ENCODE measurements at places on chromosomes 7 and 10.

GRCh38 chr10:128063736-128064107 lies 62.5 kb downstream of the MKI67 start:
- DNase-seq, result no peak

DNA sequence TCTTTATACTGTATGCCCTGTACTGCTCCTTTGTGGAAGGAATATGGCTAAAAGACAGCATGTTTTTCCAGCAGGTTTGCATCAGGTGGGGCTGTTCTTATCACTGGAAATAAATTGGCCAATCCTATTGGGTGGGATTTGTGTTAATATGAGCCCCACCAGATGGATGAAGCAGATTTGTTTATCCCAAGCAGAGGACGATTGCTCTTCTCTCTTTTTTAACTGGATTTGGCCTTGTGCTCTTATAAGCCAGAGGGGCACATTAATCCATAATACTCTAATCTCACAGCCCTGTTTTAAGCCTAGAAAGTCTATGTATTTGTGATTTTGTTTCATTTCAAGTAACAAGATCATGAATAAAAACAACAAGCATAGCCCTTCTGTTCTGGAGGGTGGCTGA lies 240.1 kb upstream of the ADARB2 start:
- no peak for DNase-seq

DNA sequence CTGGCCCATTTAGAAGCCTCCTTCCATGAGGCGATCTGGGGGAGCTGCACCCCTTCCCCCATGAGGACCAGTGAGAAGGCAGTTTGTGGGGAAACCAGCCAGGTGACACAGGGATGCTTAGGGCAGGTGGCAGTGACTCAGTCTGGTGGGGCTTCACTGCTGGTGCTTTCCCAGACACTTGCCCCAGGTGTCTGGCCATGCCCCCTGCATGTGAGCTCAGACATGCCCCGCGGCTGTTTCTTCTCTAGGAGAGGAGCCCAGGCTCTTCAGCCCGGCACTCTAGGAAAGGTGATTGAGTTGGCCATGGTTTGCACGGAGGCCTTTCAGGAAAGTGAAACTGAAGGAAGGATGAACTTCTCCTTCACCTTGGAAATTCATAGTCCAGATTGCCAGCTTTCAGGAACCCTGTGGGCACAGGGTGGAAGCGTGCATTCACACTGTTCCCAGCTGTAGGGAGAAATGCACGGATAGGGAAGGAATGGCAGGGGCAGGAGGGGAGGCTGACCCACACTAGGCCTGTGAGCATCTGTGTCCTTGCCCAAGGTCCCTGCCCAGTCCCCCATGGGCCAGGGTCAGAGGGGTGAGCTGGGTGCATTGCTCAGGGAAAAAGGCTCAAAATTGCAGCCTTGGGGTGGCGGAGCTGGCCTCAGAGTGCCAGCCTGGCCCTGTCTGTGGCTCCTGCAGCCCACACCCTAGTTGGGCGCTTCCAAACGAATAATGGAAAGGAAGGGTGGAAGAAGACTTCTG lies 359.1 kb downstream of the GLRX3 start:
- no peak for DNase-seq

DNA sequence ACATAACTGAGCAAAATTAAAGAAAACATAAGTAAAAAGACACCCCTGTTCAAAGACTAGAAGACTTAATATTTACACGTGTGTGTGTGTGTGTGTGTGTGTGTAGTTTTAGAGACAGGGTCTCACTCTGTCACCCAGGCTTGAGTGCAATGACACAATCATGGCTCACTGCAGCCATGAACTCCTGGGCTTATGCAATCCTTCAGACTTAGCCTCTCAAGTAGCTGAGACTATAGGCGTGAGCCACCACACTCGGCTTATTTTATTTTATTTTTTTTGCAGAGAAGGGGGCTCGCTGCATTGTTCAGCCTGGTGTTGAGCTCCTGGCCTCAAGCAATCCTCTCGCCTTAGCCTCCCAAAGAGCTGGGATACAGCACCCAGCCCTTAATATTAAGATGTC lies 90.3 kb downstream of the JMJD1C start:
- DNase-seq, result no peak

- no peak for DNase-seq
These were observed 31.7 kb downstream of the SKIDA1 start for GRCh38 chr10:21493784-21494183.

GRCh38 chr7:90461219-90461618 lies 8.2 kb upstream of the PTTG1IP2 start:
- no peak for DNase-seq

GRCh38 chr10:75493464-75493863 lies 62.0 kb downstream of the LRMDA start:
- no peak for DNase-seq

DNA sequence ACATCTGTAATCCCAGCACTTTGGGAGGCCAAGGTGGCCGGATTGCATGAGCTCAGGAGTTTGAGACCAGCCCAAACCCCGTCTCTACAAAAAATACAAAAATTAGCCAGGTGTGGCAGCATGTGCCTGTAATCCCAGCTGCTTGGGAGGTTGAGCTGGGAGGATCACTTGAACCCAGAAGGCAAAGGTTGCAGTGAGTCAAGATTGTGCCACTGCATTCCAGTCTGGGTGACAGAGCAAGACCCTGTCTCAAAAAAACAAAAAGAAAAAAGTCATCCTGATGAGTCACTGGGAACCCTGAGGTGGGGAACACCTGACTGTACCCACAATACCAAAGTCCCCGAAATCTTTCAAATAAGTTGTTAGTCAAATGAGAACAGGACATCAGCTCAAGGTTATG lies 80.0 kb downstream of the NEBL start:
- no peak for DNase-seq

GRCh38 chr10:78747401-78748234 lies 321.1 kb upstream of the ZMIZ1 start:
- DNase-seq, result no peak

GRCh38 chr7:45171946-45172345 lies 14.4 kb downstream of the RAMP3 start:
- DNase-seq, result no peak

- DNase-seq, result no peak
These were observed 97.2 kb upstream of the ELMO1 start for GRCh38 chr7:37545619-37546534.

DNA sequence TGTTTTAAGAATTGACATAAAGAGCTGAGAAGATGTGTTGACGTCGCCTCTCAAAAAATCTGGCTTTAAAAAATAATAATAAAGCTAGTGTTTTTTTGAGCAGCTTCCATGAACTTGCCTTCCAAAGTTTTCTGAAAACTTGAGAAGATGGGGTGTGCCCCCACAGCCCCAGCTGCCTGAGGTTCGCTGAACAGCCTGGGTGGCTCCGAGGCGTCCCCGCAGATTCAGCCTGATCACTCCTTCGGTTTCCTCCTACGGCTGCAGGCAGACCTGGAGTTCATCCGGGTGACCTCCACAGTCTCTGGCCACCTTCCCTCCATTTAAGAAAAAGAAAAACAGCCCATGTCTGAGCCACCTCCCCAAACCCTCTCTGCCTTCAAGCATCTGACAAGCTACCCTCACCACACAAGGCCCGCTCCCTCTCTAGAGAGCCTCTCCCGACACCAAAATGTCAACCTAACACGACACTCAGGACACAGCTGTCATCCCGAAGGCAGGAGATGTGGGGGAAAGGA lies 177.8 kb downstream of the PTPRN2 start:
- DNase-seq, result no peak

- no peak for DNase-seq
These were observed 299.7 kb downstream of the DGKB start for GRCh38 chr7:14602851-14603250.

GRCh38 chr10:77268721-77269120 lies 368.9 kb downstream of the KCNMA1 start:
- DNase-seq, result no peak

GRCh38 chr7:26188957-26189541 lies 11.5 kb downstream of the HNRNPA2B1 start:
- DNase-seq, result no peak

GRCh38 chr10:102004376-102004775 lies 51.6 kb downstream of the ARMH3 start:
- DNase-seq, result no peak

DNA sequence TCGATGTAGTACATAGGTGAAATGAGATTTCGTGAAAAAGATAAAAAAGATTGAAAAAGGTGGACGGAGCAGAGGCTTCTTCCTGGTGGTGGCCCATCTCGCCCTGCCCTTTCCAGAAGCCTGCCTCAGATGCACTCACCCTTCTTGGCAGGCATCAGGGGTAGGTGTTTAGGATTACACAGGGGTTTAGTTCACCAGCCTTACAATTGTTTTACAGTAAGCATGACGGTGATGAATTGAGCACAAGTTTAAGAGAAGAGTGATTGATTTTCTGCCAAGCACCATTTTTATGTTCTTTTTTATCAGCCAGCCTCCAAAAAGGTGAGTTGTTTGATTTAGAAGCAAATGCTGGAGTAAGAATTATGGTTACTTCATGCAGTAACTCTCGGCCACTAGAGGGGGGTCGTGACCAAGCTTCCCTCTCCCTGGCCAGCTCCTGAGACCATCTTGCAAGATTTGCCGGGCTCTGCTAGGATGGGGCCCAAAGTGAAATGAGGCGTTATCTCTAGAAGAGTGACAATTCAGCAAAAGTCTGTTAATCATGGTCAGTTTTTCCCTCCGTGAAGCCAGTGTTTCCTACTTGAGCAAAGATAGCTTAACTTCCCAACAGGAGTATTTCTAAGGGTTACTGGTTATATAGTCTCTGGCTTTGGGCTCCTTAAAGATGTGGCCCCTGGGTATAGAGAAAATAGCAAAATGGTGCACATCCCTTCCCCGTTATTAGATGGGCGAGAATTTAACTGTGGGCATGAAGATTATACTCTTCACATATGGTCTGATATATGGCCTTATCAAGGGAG lies 228.8 kb downstream of the BMPER start:
- DNase-seq, result no peak

DNA sequence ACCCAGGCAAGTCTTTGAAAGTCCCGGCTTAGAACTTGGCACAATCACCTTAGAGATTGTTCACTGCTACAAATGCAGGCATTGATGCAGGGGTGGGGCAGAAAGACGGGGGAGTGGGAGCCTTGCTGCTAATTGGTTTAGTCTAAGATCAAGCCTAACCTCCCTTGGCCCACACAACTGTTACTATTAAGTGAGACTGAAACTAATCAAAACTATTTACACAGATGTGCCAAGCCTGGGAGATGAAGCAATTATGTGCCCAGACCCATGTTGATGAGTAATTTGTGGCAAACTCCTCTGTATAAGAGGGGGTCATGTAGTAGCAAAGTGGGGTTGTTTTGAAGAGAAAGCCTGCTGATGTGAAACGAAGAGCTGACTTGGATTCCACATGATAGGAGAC lies 178.2 kb upstream of the ITGB1 start:
- peak; percentile 32 for DNase-seq

- no peak for DNase-seq
These were observed 275.8 kb upstream of the SEMA3D start for GRCh38 chr7:85462671-85463070.

GRCh38 chr7:23333671-23334246 lies 34.6 kb downstream of the MALSU1 start:
- DNase-seq, result no peak

- DNase-seq, result no peak
These were observed 93.7 kb downstream of the FZD1 start for GRCh38 chr7:91357901-91358300.

- DNase-seq, result no peak
These were observed 17.0 kb upstream of the NUP42 start for GRCh38 chr7:23164846-23165245.

GRCh38 chr7:46568420-46569132 lies 647.5 kb upstream of the IGFBP3 start:
- no peak for DNase-seq

GRCh38 chr10:51244309-51244708 lies 170.0 kb downstream of the PRKG1 start:
- DNase-seq, result no peak

GRCh38 chr10:4771554-4772201 lies 54.3 kb upstream of the AKR1E2 start:
- no peak for DNase-seq

DNA sequence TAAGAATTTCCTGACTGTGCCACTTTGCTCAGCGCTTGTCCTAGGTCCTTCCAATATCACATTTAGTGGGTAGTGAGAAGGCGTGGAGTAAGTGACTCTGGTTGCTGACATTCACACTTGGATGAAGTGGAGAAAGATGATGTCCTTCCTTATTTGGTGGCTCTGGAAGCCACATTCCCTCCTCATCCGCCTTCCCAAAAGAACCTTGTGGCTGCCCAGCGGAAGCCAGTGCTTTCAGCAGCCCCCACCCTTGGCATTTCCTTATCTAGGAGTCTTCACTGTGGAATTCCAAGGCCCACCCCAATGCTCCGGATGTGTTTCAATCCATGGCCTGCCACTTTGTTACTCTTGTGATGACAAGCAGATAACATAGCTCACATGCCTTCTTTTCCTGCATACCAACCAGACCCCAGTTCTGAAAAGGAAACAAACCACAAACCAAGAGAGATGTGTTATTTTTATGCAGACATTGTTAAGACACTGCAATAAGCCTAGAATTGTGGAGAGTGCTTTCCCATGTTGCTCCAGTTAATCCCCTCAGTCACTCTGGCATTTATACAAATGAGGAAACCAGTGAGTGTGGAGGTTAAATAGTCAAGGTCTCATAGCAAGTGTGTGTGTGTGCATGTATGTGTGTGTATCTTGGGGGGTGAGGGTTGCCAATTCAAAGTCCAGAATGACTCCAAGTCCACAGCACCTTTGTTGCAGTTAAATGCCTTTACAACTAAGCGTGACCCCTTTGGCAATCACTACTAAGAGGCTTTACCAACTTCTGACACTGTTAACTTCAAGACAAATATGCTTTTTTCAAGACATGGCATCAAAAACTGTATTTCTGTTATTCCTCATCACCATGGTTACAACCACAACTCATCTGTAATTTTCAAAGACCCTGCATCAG lies 10.3 kb upstream of the ANKRD1 start:
- no peak for DNase-seq

GRCh38 chr7:94530109-94530508 lies 20.5 kb downstream of the CASD1 start:
- no peak for DNase-seq

DNA sequence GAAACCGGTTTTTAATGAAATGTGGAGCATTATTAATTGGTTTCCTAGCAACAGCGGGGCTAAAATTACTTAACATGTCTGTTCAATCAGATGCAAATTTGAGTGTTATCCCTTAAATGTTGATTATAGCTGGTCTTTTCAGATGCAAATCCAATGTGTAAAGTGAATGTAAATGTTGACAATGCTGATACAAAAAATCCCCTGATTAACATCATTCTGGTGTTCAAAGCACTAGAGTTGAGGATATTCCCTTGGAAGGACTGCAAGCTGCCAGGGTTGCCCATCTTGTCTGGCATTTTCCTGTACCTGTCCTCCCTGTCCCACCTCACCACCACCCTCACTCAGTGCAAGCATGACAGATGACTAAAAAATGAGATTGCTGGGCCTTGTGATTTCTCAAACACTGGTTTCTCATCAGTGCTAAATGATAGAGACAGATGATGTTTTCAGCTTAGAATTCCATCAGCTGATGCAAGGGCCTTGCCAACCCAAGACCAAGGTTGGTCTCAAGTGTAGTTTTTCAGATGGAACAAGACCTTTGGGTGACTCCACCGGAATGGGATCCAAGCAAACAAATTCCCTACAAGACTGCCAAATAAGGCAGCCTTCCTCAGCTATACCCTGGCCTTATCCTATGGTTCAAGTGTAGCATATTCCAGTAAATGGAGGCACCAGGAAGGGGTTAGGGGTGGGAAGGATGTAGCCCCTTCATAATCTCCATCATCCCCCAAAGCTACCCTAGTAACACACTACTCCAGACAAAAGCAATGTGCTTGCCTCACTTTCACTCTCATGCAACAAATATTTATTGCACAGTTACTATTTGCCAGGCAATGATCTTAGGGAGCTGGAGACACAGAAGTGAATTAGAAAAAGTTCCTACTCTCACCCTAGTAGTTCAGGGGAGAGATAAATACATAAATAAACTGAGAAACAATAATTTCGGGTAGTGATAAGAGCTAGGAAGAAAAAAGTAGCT lies 54.9 kb downstream of the JAZF1 start:
- DNase-seq, result no peak
